ENCODE measurements at places on chromosomes 5 and 9. TPM values are rescaled to one million over a fixed set of nuclear protein-coding genes. Genes with fewer than 3 reads are reported as not detected.

Gene FOXD4L3
- 0.32 TPM for total RNA-seq

Gene RFESD
- total RNA-seq: 9.3 TPM

Gene HACD4
- total RNA-seq: 16.0 TPM

Gene SH3RF2
- total RNA-seq: not detected

Gene RBM27
- 25.7 TPM for total RNA-seq

Gene PCDHB13
- 0.09 TPM for total RNA-seq

Gene PCDHGA12
- total RNA-seq: 0.17 TPM

DNA sequence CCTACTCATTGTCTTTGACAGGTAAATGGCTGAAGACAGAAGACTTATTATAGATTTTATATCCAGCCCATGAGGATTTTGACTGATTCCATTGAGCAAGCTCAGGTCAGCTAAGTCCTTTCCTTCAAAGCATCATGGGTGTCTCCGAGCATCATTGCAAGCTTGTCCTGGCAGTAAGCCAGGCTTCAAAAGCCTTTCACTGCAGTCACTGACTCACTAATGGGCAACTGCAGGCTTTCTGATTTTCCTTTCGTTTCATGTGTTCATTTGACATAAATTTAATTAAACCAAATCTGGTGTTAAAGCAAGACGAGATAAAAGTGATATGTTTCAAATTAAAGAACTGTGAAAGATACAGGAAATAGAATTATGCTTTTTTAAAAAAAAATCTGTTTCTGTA, 426.2 kb downstream of the ANXA1 start:
- H3K27me3 ChIP-seq: no peaks in the 10 kb centered on the region
- DNase-seq: no peak
- H3K36me3 ChIP-seq: no peaks in the 10 kb centered on the region

DNA sequence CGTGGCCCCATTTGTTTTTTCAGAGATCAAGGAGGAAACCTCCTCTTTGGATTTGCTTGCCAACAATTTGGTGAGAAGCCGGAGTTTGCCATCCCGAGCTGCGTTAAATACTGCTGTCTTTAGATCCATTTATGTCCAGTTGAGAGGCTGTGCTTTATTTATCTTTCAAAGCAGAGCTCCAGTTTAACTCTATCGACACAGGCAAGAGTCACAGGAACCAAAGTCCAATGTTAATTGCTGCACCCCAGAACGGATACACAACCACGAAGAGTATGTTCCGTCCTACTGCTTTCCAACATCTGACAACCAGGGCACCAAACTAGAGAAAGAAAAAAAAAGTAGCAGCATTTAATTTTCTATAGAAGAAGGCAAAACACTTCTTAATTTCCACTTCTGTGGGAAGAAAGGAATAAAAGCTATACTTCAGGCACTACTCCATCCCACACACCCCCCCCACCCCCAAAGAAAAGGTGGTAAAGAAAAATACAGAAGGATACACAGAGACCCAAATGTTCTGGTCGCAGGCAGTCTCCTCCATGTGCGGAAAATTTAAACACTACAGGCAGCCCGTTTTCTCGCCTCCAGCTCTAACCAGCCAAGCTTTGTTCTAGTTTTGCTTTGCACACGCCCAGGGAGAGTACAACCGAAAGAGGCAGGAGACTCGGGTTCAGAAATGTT, 1.1 kb downstream of the FEM1C start:
- H3K27ac ChIP-seq: peak overlapping the region; percentile 97
- DNase-seq: peak; percentile 68
- peaks cover 56% of the 10 kb centered on the region for H3K4me1 ChIP-seq
- peaks cover 13% of the 10 kb centered on the region for H3K36me3 ChIP-seq

DNA sequence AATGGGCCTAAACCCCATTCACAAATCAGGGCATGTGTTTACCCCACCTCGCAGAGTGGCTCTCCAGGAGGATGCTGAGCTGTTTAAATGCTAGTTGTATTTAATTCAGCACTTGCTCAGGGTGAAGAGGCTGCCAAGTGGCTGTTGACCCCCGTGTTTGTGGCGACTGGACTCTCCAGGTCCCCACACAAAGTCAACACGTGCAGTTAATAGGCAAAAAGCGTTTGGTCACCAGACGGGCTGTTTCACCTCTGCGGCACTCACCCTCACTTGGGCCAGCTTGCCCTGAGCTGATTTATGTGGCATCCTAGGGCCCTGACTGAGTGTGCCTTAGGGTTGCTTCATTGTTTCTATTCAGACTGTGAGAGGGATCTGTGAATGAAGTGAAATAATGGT, 152.3 kb downstream of the GAS1 start:
- H3K4me1 ChIP-seq: no peaks in the 10 kb centered on the region
- no peak overlapping the region for H3K4me3 ChIP-seq
- H3K36me3 ChIP-seq: no peaks in the 10 kb centered on the region
- H3K27me3 ChIP-seq: no peaks in the 10 kb centered on the region
- no peak for DNase-seq

DNA sequence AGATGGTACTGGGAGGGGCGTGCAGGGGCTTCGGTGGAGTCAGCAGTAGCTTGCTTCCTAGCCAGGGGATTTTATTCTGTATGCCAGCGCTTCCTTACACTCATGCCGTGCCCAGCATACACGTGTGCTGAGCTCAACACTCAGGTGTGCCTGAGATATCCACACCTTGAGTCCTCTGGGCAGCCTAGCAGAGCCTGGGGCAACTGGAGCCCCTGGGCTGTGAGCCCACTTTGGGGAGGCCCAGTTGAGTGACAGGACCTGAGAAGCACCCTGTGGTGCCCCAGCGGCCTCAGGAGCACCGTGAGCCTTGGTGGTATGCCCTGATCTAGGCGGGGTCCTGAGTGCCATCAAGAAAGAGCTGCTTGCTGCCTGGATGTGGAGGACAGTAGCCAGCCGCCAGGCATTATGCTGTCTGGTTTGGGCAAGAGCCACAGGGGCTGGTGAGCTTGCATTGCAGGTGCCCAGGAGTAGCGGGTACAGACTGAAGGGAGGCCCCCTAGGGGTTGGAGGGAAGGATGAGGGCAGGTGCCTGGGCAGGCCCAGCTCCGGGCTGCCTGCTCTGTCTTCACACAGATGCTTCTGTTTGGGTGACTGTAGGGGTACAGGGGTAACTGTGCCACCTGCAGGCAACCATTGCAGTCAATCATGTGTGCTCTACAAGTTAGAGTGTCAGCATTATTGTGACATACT, 42.9 kb downstream of the BNIP1 start:
- no peaks in the 10 kb centered on the region for H3K4me1 ChIP-seq
- no peak overlapping the region for H3K4me3 ChIP-seq
- DNase-seq: no peak
- no peaks in the 10 kb centered on the region for H3K36me3 ChIP-seq
- H3K27ac ChIP-seq: no peak overlapping the region

DNA sequence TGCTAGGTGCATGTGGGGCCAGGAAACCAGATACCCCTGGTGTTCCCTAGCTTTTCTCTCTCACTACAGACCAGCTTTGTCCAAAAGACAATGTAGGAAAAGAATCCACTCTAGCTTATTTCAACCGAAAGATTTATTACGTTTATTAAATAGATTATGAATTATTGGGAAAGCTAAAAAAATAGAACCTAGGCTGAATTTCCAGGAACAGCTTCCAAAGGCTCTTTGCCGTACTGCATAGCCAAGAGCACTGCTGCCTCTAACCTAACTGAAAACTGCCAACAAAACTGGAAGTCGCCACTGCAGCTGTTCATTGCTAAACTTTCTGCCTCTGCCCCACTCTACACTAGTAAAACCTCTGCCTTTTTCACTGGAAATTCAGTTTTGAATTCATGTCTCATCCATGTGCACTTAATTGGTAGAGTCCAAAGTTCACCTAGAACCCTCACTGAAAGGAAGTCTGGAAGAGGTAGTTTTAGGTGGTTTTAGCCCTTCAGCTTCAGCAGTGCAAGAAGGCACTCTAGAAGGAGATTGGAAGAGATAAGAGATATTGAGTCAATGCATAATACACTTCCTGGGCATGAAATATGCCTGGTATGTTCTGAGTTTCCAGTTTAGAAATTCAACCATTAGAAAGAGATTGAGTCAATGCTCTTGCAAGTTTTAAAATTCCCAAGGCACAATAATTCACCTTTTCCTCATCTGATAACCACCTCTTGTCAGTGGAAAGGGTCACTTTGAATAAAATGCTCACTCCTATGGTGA, 927.9 kb downstream of the MAT2B start:
- H3K4me1 ChIP-seq: no peaks in the 10 kb centered on the region
- H3K27ac ChIP-seq: no peak overlapping the region
- no peak for DNase-seq

DNA sequence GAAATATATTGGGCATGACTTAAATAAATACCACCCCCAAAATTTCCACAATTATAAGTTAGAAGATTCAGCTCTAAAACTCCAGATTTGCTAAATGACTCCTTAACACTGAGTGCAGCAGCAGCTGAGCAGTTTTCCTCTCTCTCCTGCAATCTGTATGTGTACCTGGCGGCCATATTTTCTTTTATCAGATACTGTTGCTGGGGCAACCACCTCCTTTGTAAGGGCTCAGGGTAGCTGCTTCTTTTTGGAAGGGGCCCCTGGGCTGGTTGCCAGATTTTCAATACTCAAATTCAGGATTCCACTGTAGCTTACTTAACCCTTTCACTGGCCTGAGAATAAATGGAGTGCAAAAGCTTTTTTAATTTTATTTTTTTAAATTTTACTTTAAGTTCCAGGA, 197.0 kb downstream of the TAF11L14 start:
- no peak for DNase-seq
- H3K4me3 ChIP-seq: no peak overlapping the region
- H3K27me3 ChIP-seq: no peaks in the 10 kb centered on the region
- no peaks in the 10 kb centered on the region for H3K4me1 ChIP-seq
- no peaks in the 10 kb centered on the region for H3K36me3 ChIP-seq

DNA sequence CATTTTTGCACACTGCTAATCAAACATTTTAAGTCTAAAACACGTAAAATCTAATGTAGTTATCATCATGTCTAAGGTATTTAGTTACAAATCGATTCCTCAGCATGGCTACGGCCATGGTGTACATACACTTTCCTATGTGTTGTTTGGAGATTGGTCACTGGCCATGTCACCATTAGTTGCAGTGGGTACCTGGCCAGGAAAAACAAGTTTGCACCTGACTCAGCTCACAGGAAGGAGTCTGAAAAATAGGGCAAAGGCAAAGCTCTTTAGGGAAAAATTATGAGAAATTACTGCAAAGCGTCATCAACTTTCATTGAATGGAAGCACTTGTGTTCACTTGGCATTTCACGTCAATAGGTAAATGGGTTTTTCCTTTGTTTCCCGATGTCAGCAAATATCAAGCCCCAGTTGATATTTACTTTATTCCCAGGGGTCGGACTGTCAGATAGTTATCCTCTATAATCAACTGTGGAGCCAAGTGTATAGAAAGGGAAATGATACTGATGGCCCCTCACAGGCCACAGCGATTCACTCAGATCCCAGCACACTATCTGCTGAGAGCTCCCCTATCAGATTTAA, 626.0 kb upstream of the ADAMTS16 start:
- no peaks in the 10 kb centered on the region for H3K36me3 ChIP-seq
- no peak overlapping the region for H3K27ac ChIP-seq
- no peak for DNase-seq
- H3K4me1 ChIP-seq: no peaks in the 10 kb centered on the region

- no peak overlapping the region for H3K27ac ChIP-seq
- H3K4me1 ChIP-seq: no peaks in the 10 kb centered on the region
- no peaks in the 10 kb centered on the region for H3K36me3 ChIP-seq
- H3K4me3 ChIP-seq: no peak overlapping the region
- DNase-seq: no peak
Measured at GRCh38 chr5:163809473-163809872, 304.1 kb downstream of the MAT2B start.

GRCh38 chr9:107942291-107942690, 452.7 kb upstream of the KLF4 start:
- H3K36me3 ChIP-seq: no peaks in the 10 kb centered on the region
- no peaks in the 10 kb centered on the region for H3K27me3 ChIP-seq
- no peak for DNase-seq

- peaks cover 5% of the 10 kb centered on the region for H3K27me3 ChIP-seq
- H3K36me3 ChIP-seq: no peaks in the 10 kb centered on the region
- H3K4me1 ChIP-seq: peaks cover 7% of the 10 kb centered on the region
- DNase-seq: peak; percentile 18
- no peak within 1 kb of the TSS for H3K4me3 ChIP-seq
Measured at GRCh38 chr5:77210091-77210963, at the start of gene PDE8B. Gene PDE8B (plus strand): TSS chr5:77210680. CDS start chr5:77210926, 246 bp downstream.

DNA sequence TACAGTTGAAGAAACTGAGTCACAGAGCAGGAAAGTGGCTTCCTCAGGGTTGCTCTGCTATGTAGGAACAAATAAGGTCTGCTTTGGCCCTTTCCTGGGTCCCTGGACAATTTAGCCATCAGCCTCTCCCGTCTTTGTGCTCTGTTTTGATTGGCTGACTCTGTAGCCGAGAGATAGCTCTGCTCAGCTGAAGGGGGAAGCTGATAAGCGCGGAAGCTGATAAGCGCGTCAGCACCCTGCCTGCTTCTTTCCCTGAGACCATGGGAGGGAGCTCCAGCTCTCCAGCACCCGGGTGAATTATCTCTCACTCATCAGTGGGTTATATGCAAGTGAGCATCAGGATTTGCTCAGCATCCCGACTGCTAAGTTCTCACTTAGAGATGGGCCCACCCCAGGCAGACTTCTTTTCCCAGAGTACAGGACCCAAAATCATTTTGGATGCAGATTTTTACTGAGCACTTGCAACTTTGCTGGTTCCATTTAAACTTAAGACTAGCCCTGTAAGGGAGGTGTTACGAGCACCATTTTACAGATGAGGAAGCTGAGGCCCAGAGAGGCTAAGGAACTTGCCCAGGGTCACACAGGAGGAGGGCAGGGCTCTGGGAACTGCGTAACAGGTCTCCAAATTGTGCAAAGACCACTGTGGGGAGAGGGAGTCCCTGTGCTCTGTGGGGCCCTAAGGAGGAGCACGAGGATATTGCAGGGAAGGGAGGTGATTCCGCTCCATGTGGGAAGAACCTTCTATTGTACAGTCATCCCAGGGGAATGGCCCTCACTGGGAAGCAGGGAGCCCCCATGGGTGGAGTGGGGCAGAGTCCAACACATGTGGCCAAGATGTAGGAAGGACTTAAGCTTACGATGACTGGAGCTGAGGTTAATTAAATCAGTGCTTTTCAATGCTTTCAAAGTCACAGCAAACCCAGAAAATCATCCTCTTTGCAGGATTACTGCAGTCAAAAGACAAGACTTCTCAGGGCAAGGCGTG, 83.7 kb upstream of the ORM1 start:
- H3K27me3 ChIP-seq: no peaks in the 10 kb centered on the region
- H3K27ac ChIP-seq: no peak overlapping the region
- no peak for DNase-seq
- no peak overlapping the region for H3K4me3 ChIP-seq
- no peaks in the 10 kb centered on the region for H3K4me1 ChIP-seq

GRCh38 chr5:109630093-109630492, 59.6 kb upstream of the MAN2A1 start:
- no peaks in the 10 kb centered on the region for H3K4me1 ChIP-seq
- no peak for DNase-seq
- H3K27ac ChIP-seq: no peak overlapping the region
- no peaks in the 10 kb centered on the region for H3K36me3 ChIP-seq
- H3K4me3 ChIP-seq: no peak overlapping the region
- no peaks in the 10 kb centered on the region for H3K27me3 ChIP-seq

DNA sequence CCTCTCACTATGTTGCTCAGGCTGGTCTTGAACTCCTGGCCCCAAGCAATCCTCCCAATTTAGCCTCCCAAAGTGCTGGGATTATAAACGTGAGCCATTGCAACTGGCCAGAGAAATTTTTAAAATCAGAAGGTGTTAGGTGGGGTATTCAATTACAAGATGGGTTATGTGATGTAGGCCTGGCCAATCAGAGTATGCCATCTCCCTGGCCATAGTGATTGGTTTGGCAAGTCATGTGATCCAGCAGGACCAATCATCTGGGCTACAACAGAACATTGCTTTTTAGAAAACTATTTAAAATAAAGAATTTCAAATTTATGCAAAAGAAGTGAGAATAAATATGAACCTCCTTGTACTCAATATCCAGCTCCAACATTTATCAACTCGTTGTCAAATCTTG, 22.4 kb downstream of the NMRK1 start:
- no peak for DNase-seq
- H3K4me3 ChIP-seq: no peak overlapping the region
